GOT3 (cell line): ENCODE measurements at places on chromosomes 11 and 22.

DNA sequence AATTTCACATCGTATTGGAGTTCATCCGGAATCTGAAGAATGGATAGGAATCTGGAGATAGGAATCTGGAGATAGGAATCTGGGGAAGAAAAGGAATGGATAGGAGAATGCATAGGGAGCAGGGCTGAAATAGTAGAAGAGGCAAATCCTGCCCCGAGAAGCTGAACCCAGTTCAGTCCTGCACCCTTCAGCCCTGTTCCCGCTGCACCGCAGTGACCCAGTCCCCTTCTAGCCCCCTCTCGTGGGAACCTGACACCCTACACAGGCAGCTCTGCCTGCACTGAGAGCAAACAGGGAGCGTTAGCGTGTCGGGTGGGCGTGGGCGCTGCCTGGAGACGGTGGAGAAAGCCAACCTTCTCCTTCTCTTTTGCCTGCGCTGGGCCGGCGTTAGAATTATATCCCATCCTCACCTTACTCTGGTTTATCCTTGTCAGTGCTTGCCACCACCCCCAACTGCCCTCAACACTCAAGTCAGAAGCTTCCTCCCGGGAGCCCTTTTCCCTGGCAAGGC is 1.0 kb upstream of the CCKBR start:
- DNase-seq = no peak

GRCh38 chr11:88435415-88435814 is 97.9 kb upstream of the CTSC start:
- no peak for DNase-seq

DNA sequence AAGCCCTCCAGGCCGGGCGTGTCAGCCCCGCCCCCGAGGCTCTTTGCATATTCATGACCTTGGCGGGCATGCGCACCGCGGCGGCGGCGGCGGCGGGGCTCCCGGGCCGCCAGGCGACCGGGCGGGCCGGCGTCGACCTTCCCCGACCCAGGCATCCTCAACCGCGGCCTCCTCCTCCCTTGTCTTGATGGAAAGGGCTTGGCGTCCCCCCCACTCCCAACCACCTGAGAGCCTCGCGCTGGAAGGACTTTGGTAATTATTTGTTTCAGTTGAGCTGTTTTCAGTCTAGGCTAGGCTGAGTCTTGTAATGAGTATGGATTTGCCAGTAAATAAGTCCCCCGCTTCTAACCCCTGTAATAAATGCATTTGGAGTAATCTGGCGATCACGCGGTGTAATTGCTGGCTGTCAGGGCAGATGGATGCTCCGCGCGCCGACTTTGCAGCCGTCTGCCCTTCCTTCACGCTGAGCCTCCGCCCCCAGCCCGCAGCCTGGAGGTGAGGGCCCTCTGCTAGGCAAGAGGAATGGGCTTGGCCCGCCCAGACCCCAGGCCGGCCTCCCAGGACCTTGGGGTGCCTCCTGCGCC is 25.2 kb downstream of the FLRT1 start:
- DNase-seq = no peak

DNA sequence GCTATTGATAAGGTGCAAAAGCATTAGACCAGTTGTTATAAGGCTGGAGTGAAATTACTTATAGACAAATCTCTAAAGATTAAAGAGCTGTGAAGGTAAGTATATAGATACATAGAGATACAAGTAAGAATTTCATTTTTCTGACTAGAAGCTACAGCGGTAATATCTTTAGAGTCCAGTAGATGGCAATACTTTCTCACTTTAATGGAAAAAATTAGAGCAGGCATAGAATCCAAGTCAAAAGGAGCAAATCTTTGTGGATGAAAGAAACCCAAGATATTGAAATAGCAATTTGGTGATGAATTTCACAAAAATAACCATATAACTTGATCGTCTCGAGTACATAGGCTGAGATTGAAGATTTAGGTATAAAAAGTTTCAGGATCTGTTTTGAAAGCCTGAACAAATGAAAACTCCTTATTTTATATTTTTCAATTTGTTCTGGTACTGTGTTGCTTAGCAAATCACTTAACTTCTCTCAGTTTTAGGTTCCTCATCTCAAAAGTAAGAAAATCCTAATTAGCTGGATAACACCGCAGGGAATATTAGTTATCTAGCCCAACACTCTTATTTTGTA is 81.9 kb downstream of the UVRAG start:
- no peak for DNase-seq

GRCh38 chr11:3344327-3345174 is 34.4 kb downstream of the ZNF195 start:
- DNase-seq = no peak
